CD8-positive, alpha-beta memory T cell (primary cell): ENCODE measurements at places on chromosomes 13 and 19.

DNA sequence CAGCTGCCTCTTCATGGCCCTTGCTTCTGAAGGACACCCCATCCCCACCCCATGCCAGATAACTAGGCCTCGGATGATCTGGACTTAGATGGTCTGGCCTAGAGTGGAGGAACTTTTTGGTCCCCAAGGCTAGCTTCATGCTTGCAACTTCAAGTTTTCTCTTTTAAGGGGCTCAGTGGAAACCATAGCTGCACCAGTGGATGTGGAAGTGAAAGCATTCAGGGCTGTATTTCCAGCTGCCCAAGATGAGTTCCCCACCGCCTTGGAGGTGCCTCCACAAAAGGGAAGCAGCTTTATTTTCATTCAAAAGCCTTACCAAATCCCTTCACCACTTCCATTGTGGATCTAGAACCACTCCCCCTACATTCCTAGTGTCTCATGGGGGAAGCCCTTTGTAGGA, 17.6 kb upstream of the GSX1 start:
- DNase-seq: no peak

GRCh38 chr19:50601407-50602088, 33.3 kb upstream of the LRRC4B start:
- no peak for DNase-seq

DNA sequence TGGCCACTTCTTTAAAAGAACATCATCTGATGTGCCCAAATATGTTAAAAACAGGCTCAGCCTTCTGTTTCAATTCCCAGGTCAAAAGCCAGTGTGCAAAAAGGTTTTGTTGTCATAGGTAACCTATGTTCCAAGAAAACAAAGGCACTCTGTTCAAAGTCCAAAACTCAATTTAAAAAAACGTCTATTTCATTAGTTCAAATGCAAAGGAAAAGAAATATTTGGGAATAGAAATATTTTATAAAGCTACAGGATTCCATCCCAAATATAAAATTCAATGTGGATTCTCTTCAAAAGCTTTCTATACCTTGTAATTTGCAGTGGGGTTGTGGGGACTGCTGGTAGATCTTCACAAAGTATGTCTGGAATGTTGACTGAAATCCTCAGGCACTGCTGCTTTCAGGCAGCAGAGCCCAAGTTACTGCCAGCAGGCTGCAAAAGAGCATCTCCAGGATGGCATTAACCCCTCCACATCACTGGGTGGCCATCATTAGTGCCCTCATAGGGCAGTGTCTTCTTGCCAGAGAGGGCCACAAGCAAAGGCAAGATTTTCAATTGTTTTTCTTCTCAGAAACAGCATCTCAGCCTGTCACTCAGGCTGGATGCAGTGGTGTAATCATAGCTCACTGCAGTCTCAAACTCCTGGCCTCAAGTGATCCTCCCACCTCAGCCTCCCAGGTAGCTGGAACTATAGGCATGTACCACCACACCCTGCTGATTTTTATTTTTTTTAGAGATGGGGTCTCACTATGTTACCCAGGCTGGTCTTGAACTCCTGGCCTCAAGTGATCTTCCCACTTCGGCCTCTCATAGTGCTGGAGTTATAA, 22.8 kb upstream of the STK24 start:
- DNase-seq: no peak

DNA sequence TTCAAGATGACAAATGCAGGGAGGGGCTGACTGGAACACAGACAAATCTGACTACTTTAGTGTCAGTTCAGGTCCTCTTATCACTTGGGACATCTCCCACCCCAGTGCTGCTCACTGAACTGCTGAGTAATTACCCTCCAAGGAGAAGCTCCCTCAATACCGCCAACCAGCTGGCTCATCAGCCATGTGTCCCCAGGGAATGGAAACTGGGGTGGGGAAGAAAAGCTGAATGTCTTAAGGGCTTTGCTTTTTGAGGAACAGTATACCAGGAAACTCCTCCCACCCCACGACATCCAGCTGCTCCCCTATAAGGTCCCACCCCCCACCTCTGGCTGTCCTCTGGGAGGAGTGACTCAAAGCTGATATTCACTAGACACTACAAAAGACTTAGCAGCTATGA, 2.0 kb downstream of the ZNF823 start:
- DNase-seq: no peak

- no peak for DNase-seq
Measured at GRCh38 chr19:33740811-33741396, 55.8 kb upstream of the KCTD15 start.

DNA sequence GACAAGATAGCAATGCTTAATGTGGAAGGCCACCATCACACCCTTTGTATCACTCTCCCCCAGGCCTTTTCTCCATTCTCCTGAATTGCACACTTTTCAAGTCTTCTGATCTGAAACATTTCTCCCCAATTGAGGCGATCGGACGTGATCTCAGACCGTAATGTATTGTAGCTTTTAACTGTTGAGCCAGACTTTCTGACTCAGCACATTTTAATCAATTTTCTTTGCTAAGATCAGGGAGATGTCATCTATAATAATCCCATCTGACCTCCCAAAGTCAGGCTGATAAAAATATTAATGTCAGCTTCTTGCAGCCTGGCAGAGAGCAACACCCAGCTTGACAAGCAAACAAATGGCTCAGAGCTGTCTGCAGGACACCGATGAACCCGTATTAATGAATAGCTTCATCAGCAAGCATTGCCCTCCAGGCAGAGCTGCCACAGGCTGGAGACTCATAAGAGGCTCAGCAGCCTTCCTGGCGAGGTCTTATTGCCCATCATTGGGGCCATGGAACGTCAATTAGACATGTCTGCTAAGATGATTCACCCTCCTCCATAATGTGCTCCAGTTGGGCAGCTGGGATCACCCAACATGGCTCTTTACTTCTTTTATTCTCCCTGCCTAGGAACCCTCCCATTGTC, 60.2 kb upstream of the UQCRFS1 start:
- no peak for DNase-seq

DNA sequence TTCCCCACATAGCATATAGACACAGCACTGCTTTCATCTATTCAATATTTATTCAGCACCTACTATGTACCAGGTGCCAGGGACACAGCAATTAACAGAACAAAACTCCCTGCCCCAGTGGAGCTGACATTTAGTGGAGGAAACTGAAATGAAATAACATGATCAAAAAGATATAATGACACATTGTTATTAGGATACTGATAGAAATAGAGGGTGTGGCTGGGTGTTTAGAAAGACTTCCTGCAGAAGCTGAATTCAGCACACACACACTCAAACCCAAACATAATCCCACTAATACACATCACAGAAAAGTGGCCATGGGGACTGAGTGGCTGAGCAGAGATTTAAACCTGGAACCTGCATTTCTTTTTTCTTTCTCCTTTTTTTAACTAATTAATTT, 3.8 kb upstream of the CDC37 start:
- DNase-seq: no peak

DNA sequence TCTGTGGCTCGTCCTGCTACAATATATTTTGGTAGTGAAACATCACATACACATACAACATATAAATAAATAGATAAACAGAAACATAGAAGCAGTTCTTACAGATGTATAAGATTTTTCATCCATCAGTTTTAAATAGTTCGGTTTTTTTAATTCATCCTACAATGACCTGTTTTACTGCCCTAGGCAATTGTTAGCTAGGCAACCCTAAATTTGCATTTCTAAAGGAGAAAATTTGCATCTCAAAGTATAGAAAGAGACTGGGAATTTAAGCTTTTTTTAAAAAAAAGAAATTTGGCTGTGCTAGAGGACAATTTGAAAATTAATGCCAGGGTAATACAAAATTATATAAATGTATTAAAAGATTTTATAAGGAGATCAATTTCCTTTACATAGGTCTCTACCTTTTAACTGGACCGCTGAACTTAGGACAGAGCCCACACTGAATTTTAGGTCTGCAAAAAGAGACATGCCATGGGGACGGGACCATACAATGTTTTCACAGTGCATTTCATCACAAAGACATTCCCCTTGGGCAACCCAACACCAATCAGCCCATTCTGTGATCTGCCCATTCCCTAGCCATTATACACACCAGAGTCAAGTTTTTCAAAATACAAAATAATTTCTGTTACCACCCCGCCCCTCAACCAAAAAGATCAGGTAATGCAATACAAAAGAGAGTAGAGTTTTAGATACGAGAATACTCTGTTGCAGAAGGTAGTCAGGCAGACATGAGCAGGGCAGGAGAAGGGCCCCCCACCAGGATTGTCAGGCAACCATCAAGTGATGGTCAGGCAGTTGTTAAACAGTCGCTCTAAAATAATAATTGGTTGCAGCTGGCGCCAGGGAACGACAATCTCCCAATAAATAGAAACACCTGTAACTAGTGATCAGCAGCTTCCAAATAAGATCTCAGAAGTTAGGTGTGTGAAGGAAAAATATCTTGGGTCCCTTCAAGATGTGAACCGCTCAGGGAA, 299.7 kb upstream of the SGCG start:
- DNase-seq: no peak

DNA sequence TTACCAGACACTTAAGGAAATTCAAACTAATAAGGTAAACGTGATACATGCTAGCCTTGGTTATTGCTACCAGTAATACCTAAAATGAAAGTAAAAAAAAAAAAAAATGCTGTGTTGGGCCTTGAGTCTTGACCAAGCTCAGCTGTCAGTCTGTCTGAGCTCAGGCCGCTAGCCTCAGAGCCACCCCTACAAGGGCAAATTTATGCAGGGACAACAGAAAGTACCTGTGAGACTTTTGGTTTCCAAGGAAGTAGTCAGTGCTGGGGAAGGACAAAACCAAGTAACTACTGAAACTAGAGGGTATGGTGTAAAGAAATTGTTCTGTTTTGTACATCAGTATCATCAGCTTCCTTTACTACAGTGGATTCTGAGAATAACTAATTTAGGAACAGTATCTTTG, 134.3 kb upstream of the SLITRK5 start:
- no peak for DNase-seq

DNA sequence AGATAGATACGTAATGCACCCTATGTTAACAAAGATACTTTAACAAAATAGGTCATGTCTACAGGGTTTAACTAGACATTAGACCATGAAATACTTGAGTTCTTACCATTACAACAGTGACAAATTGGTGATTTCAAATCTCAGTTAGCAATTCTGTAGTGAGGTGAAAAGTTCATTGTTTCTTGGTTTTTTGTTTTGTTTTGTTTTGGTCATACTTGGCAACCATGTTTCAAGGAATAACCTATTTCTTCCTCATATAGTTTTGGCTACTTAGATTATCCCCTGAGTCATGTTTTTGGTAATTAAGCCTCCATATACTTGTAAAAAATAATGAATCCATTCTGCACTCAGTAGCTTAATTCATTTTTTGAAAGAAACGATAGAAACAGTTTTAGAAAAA, 1200.4 kb downstream of the DIAPH3 start:
- no peak for DNase-seq

GRCh38 chr19:54179921-54180461, 7.0 kb upstream of the TMC4 start:
- no peak for DNase-seq

- no peak for DNase-seq
Measured at GRCh38 chr13:29564373-29564772, 31.1 kb downstream of the SLC7A1 start.

DNA sequence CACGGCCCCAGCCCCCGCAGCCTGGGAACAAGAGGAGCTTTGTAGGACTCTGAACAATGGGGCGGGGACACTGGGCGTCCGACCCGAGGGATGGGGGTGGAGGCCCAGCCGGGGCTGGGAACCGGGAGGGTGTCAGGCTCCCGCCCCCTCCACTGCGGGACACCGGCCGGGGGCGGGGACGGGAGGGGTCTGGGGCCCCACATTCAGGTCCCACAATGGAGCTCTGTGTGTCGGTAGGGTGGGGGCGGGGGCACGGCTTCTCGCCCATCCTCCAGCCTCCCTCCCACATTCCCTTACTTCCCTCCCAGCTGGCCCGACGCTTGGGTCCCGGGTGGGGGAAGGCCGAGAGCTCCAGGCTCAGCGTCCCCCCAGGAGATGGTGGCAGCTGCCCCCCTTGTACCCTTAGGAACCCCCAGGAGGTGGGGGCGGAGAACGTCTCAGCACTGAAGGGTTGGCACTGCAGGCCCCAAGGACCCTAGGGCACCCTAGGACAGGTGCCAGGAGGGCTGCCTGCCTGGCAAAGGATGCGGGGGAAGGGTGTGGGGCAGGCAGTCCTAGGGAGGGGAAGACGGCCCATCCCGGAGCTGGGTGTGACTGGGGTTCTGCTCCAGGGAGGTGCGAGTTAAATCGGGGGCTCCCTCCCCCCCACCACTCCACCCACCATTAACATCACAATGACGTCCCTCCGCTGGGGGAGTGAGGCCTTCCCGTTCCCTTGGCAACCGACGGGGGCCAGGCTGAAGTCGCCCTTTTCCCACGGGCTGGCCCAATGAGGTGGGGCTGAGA, 5.3 kb downstream of the TTYH1 start:
- DNase-seq: no peak

DNA sequence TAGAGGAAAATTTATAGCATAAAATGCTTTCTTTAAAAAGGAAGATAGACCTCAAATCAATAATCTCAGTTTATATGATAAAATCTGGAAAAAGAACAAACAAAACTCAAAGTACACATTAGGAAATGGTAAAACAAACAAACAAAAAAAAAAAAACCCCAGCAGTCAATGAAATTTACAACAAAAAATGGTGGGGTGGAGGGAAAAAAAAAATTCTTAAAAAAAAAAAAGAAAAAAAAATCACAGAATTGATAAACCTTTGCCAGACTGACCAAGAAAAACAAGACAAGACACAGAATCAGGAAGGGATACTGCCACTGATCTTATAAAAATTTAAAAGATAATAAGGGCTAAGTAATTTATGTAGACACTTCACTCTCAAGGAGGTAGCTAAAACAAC, 11.2 kb downstream of the TUBGCP3 start:
- DNase-seq: no peak

DNA sequence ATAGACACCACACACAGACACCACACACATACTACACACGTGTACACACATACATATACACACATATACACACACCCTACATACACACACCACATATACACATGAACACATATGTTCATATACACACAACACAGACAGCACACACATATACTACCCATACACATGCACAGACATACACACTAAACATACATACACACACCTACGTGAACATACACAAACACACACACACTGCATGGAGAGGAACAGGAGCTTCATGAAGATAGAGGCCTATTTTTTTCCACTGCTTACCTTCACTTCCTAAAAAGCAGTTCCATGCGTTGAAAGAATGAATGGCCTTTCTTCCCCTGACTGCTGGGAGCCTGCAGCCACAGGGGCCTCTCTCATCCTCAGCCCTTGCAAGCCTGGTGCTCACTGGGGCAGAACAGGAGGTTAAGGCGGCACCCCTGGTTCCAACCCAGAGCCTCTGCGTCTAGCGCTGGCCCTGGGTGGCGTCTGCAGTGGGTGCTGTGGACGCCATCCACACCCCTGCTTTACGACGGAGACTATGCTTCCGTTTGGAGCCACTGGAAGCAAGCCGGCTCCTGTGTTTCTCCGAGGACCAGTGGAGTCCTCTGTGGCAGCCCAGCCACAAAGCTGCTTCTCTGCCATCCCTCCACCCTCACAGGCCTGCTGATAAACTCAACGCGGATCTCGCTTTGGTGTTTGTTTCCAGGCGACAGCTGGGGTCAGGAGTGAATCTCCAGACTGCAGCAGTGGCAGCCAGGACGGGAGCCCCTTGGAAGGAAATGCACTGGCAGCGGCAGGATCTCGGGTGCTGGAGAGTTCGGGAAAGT, 1.9 kb upstream of the RASA3 start:
- no peak for DNase-seq

GRCh38 chr19:50290011-50290410, 39.2 kb downstream of the KCNC3 start:
- DNase-seq: no peak

GRCh38 chr19:21571316-21571715, 65.9 kb downstream of the ZNF429 start:
- no peak for DNase-seq
